ENCODE measurements at places on chromosomes 16 and 17.

DNA sequence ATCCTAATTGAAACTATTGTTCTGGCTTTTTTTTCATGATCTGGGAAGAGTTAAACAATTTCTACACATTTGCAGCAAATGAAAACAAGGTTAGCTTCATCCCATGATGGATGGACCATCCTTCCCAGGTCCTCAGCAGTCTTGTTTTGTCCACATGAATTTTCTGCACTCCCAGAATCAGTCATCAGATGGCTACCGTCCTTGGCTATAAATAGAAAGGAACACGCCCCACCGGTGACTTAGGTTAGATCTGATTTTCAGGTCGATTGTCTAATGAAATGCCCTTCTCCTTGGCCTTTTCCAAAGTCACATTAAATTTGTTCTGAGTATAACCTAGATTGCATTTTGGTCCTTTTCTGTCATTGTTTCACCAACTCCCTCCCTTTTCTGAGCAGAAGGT is 41.4 kb upstream of the NOL11 start:
- no peak for DNase-seq

GRCh38 chr16:85126394-85126704 is 14.1 kb upstream of the CIBAR2 start:
- no peak for DNase-seq

DNA sequence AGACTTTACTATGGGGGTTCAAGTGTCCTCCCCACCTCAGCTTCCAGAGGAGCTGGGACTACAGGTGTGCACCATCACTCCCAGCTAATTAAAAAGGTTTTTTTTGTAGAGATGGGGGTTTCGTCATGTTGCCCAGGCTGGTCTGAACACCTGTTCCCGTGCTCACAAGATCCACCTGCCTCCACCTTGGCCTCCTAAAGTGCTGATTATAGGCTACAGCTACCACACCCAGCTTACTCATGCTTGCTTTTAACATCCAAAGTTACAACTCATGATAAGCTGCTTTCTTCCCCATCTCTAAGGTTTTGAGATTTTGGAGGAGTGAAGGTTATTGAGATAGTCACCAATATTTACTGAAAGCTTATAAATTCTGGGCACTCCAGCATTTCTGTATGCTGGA is 2.6 kb downstream of the NUP88 start:
- no peak for DNase-seq

- DNase-seq = no peak
Measured at GRCh38 chr17:80819422-80820164, 172.0 kb upstream of the CHMP6 start.

- no peak for DNase-seq
Measured at GRCh38 chr16:72658888-72659717, 388.8 kb downstream of the ZFHX3 start.

DNA sequence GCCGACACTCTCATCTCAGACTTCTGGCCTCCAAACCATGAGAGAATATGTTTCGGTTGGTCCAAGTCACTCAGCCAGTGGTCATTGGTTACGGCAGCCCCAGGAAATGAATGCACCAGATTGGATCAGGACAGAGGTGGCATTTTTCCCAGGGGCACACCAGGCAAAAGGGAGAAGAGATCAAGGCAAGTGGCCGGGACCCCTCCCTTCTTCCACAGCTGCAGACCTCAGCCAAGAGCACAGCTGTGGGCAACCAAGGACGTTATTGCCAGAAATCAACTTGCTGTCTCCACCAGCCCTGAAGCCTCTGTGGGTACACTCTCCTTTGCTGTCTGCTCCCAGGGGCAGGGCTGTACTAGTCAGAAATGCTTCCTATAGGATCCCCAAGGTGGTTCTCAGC is 20.7 kb downstream of the LRRC75A start:
- no peak for DNase-seq

Measured in HFF-Myc (cell line).